ENCODE measurements at places on chromosomes 3 and 15.

DNA sequence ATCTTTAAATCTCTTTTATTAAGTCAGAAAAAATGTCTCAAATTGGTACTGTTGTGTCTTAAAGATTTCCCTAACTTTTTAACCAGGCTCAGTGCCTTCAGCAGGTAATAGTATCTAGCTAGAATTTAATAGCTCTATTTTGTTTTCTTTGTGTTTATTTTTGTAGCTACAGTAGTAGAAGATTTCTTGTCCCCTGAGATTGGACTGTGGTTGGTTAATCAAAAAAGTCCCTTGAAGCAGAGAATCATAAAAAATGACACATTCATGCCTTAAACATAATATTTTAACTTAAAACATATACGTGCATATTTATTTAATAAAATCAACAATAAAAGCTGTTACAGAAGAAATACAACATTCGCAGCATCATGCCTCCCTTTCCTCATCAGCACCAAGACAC lies 102.8 kb downstream of the EEFSEC start:
- DNase-seq = no peak

GRCh38 chr15:75023872-75024636 lies 664 bp downstream of the PPCDC start:
- no peak for DNase-seq

GRCh38 chr3:8406479-8406878 lies 95.1 kb upstream of the LMCD1 start:
- DNase-seq = no peak

DNA sequence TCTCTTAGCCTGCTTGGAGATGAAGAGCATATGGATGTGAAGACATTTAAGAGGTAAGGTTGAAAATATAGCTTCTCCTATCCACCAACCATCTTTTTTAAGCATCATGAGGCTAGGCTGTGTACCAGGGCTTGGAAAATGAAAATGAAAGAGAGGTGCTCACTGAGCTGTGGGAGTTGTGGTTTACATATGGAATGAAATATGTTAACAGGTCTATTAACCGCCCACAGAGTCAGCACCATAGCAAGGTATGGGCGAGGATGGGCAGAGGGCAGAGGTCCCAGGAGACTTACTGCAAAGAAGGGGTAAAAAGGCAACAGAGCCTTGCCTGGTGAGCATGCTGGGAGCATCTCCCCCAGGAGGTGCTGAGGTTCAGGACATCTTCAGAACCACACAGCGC lies 273.1 kb downstream of the GABRG3 start:
- no peak for DNase-seq
